ENCODE measurements at places on chromosomes 11 and 22.

GRCh38 chr11:16945671-16946469 is 68.3 kb downstream of the PLEKHA7 start:
- H3K4me3 ChIP-seq = no peak overlapping the region
- H3K27ac ChIP-seq = no peak overlapping the region
- no peaks in the 10 kb centered on the region for H3K27me3 ChIP-seq

GRCh38 chr22:23608583-23608982 is 23.5 kb downstream of the DRICH1 start:
- no peak overlapping the region for H3K27ac ChIP-seq
- DNase-seq = peak; percentile 73
- no peaks in the 10 kb centered on the region for H3K27me3 ChIP-seq
- H3K4me1 ChIP-seq = no peaks in the 10 kb centered on the region
- H3K36me3 ChIP-seq = no peaks in the 10 kb centered on the region
- no peak overlapping the region for H3K4me3 ChIP-seq

DNA sequence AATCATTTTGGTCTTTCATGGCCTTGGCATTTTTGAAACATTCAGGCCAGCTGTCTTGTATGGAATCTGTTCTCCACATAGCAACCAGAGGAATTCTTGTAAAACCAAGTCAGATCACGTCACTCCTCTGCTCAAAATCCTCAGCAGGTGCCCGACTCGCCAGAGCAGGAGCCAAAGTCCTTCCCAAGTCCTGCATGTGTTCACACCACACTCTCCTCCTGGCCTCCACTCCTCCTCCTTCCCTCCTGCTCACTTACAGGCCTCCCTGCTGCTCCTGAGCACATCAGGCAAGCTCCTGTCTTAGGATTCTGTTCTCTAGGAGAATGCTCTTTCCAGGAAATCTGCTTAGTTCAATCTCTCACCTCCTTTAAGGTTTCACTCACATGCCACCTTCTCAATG is 6.9 kb upstream of the PSMC3 start:
- no peak overlapping the region for H3K27ac ChIP-seq
- no peaks in the 10 kb centered on the region for H3K27me3 ChIP-seq
- DNase-seq = peak; percentile 85
- no peak overlapping the region for H3K4me3 ChIP-seq
- no peaks in the 10 kb centered on the region for H3K36me3 ChIP-seq

GRCh38 chr11:80214413-80214812 is 773.6 kb upstream of the TENM4 start:
- H3K4me1 ChIP-seq = no peaks in the 10 kb centered on the region
- H3K27me3 ChIP-seq = no peaks in the 10 kb centered on the region
- no peak overlapping the region for H3K27ac ChIP-seq
- no peak overlapping the region for H3K4me3 ChIP-seq
- H3K36me3 ChIP-seq = no peaks in the 10 kb centered on the region

DNA sequence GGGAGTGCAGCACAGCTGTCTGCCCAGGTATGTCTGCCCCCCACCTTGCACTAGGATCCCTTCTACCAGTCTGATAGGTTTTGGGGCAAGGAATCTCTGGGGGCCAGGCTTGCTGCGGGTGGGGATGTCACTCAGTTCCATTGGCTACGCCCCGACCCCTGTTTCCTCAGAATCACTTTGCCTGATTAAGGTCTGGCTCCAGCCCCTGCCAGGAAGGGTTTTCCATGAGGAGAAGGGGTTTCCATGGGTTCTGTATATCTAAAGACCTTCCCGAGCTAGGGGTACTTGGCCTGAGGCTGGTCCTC is 14.0 kb downstream of the OTOG start:
- H3K4me1 ChIP-seq = 0 out of 2 replicates have a peak, but pooled peaks cover 3% of the 10 kb centered on the region
- no peak for DNase-seq
- no peak overlapping the region for H3K27ac ChIP-seq
- no peak overlapping the region for H3K4me3 ChIP-seq
- H3K27me3 ChIP-seq = no peaks in the 10 kb centered on the region
- H3K36me3 ChIP-seq = no peaks in the 10 kb centered on the region

DNA sequence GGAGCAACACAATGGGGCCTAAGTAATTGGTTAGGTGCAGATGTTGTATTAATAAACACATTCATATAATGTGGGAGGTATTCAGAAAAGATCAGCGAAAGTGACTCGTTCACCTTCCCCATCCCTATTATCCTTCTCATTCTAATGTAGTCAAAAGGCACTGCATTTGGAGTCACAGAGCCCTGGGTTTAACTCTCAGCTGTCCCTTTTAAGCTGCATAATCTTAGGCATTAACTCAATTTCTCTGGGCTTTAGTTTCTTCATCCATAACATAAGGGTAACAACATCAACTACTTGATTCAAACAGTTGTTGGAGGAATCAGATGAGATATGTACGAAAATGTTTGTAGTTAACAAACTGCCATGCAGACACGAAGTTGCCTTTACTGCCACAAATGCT is 187.6 kb upstream of the PITPNB start:
- DNase-seq = peak; percentile 88
- no peak overlapping the region for H3K4me3 ChIP-seq
- peaks cover 32% of the 10 kb centered on the region for H3K4me1 ChIP-seq
- H3K27ac ChIP-seq = peak overlapping the region; percentile 87
- no peaks in the 10 kb centered on the region for H3K27me3 ChIP-seq

- no peak overlapping the region for H3K27ac ChIP-seq
- H3K27me3 ChIP-seq = peaks cover 8% of the 10 kb centered on the region
- H3K36me3 ChIP-seq = no peaks in the 10 kb centered on the region
- peak overlapping the region; percentile 61 for H3K4me3 ChIP-seq
- DNase-seq = no peak
Observed at GRCh38 chr11:34356130-34356529, 1.7 kb downstream of the ABTB2 start.

DNA sequence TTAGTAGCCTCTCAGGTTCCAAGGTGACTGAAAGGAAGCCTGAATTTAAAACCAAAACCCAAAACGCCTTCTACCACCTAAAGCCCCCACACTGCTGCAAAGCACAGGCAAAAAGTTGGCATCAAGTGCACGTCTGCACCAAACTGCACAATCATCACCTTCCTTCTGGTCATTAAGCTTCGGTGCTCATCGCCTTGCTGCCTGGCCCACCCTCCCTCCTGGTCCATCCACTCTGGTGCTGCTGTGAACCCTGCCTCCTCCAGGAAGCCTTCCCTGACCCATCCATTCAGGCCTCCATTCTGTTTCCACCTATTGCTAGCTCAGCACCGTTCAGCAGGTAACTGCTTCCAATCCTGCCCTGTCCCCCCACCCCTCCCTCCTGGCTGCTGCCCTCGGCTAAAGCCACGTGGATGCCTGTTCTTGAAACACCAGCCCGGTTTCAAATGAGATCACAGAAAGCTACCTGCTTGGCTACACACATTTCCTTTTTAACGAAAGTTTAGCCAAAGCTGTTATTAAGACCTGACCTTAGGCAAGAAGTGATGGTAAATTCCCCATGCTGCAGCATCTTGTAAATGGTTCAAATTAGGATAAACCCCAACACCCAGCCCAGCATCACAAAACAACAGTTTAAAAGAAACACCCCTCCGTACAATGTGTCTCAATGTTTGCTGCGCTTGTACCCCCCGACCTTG is 53.8 kb upstream of the CD5 start:
- H3K27ac ChIP-seq = no peak overlapping the region
- 0 out of 2 replicates have a peak, but pooled peaks cover 3% of the 10 kb centered on the region for H3K27me3 ChIP-seq
- no peaks in the 10 kb centered on the region for H3K4me1 ChIP-seq
- H3K36me3 ChIP-seq = no peaks in the 10 kb centered on the region
- DNase-seq = no peak

- H3K4me3 ChIP-seq = peak overlapping the region; percentile 86
- H3K4me1 ChIP-seq = 0 out of 2 replicates have a peak, but pooled peaks cover 3% of the 10 kb centered on the region
- peaks cover 5% of the 10 kb centered on the region for H3K36me3 ChIP-seq
- H3K27me3 ChIP-seq = no peaks in the 10 kb centered on the region
Observed at GRCh38 chr11:112025707-112026106, 499 bp downstream of the DLAT start.

- no peaks in the 10 kb centered on the region for H3K4me1 ChIP-seq
- no peaks in the 10 kb centered on the region for H3K36me3 ChIP-seq
- H3K4me3 ChIP-seq = no peak overlapping the region
- no peak for DNase-seq
Observed at GRCh38 chr22:32324505-32325415, 32.9 kb upstream of the RFPL3 start.

- H3K27me3 ChIP-seq = no peaks in the 10 kb centered on the region
- H3K4me3 ChIP-seq = no peak overlapping the region
- no peak overlapping the region for H3K27ac ChIP-seq
- H3K4me1 ChIP-seq = no peaks in the 10 kb centered on the region
- no peaks in the 10 kb centered on the region for H3K36me3 ChIP-seq
- DNase-seq = peak; percentile 70
Observed at GRCh38 chr11:92838759-92839310, 130.6 kb upstream of the MTNR1B start.

- H3K27ac ChIP-seq = no peak overlapping the region
- no peaks in the 10 kb centered on the region for H3K27me3 ChIP-seq
- no peaks in the 10 kb centered on the region for H3K36me3 ChIP-seq
- H3K4me3 ChIP-seq = no peak overlapping the region
- H3K4me1 ChIP-seq = peaks cover 6% of the 10 kb centered on the region
Observed at GRCh38 chr11:19735909-19736498, 23.4 kb downstream of the NAV2 start.

- no peaks in the 10 kb centered on the region for H3K4me1 ChIP-seq
- peaks cover 19% of the 10 kb centered on the region for H3K36me3 ChIP-seq
- H3K4me3 ChIP-seq = no peak overlapping the region
- DNase-seq = no peak
- H3K27me3 ChIP-seq = no peaks in the 10 kb centered on the region
Observed at GRCh38 chr11:61375761-61376108, 13.6 kb downstream of the TMEM138 start.

- H3K36me3 ChIP-seq = no peaks in the 10 kb centered on the region
- DNase-seq = peak; percentile 51
- H3K4me1 ChIP-seq = no peaks in the 10 kb centered on the region
Observed at GRCh38 chr11:72676861-72677341, 2.7 kb upstream of the PDE2A start.

DNA sequence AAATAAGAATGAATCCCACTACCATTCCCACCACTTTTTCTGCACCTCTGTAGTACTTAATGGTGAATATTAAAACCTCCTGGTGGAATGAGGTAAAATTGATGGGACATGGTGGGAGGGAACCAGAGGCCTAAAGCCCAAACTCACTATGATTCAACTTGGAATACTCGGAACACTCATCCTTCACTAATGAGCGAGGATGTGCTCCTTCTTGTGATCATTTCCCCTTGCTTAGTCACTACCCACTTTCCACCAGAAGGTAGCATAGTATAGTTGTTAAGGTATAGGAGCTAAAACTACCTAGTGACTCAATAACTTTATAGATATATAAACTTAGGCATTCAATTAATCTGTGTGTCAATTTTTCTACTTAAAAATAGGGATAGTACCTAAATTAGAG is 728.9 kb downstream of the OPCML start:
- H3K4me1 ChIP-seq = no peaks in the 10 kb centered on the region
- H3K36me3 ChIP-seq = no peaks in the 10 kb centered on the region
- H3K4me3 ChIP-seq = no peak overlapping the region
- DNase-seq = no peak

GRCh38 chr22:49538006-49538405 is 289.7 kb downstream of the BRD1 start:
- no peak overlapping the region for H3K27ac ChIP-seq
- no peaks in the 10 kb centered on the region for H3K4me1 ChIP-seq
- peaks cover 67% of the 10 kb centered on the region for H3K27me3 ChIP-seq

- H3K4me3 ChIP-seq = no peak within 1 kb of the TSS
- H3K27me3 ChIP-seq = no peaks in the 10 kb centered on the region
- H3K27ac ChIP-seq = no peak within 1 kb of the TSS
- DNase-seq = no peak
Observed at GRCh38 chr11:17544181-17544622, at the start of gene USH1C. Gene USH1C, minus strand, starts transcription at chr11:17544416. Its CDS starts 109 bp downstream, at chr11:17544307.

GRCh38 chr22:21780259-21780658 is 44.7 kb upstream of the YPEL1 start:
- H3K4me1 ChIP-seq = no peaks in the 10 kb centered on the region
- no peak overlapping the region for H3K4me3 ChIP-seq
- no peaks in the 10 kb centered on the region for H3K27me3 ChIP-seq
- DNase-seq = no peak
- no peak overlapping the region for H3K27ac ChIP-seq

- H3K27me3 ChIP-seq = no peaks in the 10 kb centered on the region
- no peak overlapping the region for H3K27ac ChIP-seq
- H3K4me1 ChIP-seq = peaks cover 4% of the 10 kb centered on the region
- no peak for DNase-seq
Observed at GRCh38 chr22:29607426-29607825, 4.0 kb downstream of the NF2 start.

DNA sequence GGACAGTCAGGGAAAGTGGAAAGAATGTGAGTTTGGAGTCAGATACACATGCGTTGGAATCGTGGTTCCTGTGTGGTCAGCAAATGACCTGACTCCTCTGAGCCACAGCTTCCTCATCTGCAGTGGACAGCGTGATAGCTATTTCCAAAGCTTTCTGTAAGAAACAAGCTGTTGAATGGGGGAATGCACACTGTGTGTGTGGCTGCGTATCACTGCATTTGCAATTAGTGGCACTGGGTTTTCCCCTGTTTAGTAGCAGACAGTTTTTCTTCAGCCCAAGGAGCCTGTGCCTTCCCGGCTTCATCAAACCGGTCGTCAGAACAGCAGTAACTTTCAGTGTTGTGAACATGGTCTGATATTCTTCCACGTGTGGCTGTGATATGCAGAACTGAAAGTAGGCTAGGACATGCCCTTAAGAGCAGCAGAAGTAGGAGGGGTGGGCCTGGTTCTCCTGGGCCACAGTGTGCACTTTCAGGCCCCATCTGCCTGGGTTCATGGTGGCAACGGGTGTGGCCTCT is 121.5 kb downstream of the RRAS2 start:
- H3K4me1 ChIP-seq = no peaks in the 10 kb centered on the region
- H3K4me3 ChIP-seq = no peak overlapping the region
- no peak for DNase-seq
- H3K36me3 ChIP-seq = no peaks in the 10 kb centered on the region
- peaks cover 7% of the 10 kb centered on the region for H3K27me3 ChIP-seq

GRCh38 chr11:117205211-117205818 is 6.1 kb downstream of the TAGLN start:
- no peak overlapping the region for H3K4me3 ChIP-seq
- no peaks in the 10 kb centered on the region for H3K36me3 ChIP-seq
- no peak for DNase-seq
- no peaks in the 10 kb centered on the region for H3K27me3 ChIP-seq
- no peaks in the 10 kb centered on the region for H3K4me1 ChIP-seq

Measured in SJCRH30 (cell line).